Small intestine (tissue), 16 donors: ENCODE measurements at places on chromosomes 4 and X.

GRCh38 chr4:81380437-81380836 is 91.3 kb downstream of the RASGEF1B start:
- peak; percentile 76 for DNase-seq

- DNase-seq = no peak
Observed at GRCh38 chr4:142427456-142427855, 418.6 kb downstream of the INPP4B start.

GRCh38 chrX:155998761-155999510 is 1.4 kb downstream of the IL9R start:
- no peak for DNase-seq

GRCh38 chr4:151376540-151376939 is 32.4 kb upstream of the FHIP1A start:
- no peak for DNase-seq
